CD4-positive, alpha-beta T cell treated with Interleukin-6 for 4 hours (primary cell): ENCODE measurements at places on chromosomes 12 and 14.

- DNase-seq = no peak
Observed at GRCh38 chr12:212415-212714, 1.6 kb downstream of the SLC6A12 start.

DNA sequence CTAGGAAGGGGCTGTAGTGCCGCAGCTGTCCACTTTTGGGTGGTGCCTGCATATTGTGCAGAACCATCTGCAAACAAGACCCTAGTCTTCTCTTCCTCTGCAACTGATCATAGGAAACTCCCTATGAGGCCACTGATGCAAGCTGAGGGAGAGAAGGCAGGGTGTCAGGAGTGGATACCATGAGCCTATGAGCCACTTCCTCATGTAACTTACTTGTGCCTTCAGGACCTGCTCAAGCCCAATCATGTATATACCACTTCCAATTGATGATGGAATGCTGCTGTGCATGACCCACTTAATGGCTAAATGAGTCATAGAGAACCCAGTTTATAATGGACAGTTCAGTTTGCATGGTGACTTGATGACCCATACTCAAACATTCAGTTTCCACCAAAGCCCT lies 107.9 kb downstream of the ALG10B start:
- no peak for DNase-seq

GRCh38 chr14:58501214-58501816 lies 73.8 kb downstream of the KIAA0586 start:
- peak; percentile 40 for DNase-seq

DNA sequence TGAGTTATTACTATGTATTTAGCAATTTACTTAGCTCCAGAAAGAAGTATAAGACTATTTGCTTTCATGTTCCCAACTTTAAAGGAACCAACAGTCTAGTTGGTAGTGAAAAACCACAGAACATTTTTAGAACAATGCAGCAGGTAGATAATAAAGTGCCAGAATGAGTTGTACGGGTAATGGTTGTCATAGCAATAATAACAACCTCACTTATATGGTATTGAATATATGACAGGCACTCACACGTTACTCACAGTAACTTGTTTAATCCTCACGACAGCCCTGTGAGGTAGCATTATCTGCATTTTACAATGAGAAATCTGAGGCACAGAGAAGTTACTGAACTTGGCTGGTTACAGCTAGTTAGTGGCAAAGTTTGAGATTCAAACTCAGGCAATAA lies 10.6 kb upstream of the GAPDH start:
- DNase-seq = no peak

DNA sequence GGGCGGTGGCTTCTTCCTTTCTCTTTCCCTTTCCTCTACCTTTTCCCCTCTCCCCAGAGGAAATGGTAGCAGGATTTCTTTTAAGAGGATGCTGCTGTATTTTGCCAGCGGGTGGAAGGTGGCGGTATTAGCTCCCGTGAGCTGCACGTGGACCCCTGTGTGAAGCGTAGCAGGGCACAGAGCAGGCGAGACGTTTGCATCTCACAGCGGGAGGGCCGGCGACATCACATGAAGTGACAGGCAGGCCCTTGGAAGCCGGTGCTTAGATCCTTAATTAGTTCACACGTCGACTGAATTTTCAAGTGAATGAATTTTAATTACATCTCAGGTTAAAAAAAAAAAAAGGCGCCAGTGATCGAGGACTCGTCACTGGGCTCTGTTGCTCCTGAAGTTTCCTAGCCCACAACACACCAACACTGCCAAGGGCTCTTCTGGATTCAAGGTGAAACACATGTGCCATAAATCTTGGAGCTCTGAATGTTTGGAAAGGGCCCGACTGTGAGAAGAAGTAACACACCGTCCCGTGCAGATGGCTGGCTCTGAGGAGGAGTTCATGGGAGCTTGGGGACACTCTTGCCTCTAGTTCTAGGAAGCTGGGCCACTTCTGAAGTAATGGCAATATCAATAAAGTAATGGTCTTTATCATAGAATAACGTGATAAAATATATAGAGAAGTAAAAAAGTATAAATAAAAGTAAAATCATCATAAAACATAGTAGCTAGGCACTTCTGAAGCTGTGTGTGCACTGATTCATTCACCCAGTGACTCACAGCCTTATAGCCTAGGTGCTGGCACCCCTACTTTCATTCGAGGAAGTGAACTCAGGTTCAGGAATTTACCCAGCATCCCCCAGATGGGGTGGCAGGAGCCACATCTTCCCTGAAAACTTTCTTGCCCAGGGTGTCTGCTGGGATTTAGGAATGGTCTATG lies 75.3 kb downstream of the AACS start:
- DNase-seq = no peak

DNA sequence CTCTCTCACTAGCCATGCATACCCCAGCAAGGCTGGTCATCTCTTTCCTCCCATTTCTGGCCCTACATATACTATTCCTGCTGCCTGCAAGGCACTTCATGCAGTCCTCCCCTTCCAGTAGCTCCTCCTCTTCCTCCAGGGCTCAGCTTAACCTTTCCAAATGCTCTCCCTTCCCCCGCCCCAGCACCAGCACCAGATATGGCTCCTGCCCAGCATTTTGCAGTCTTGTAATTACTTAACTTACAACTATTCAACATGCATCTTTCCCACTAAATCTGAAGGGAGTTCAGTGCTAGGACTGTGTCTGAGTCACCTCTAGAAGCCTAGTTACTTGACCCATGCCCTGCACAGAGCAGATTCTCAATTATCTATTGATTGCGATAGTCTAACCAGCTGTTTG lies 1.8 kb upstream of the FBXO21 start:
- no peak for DNase-seq

DNA sequence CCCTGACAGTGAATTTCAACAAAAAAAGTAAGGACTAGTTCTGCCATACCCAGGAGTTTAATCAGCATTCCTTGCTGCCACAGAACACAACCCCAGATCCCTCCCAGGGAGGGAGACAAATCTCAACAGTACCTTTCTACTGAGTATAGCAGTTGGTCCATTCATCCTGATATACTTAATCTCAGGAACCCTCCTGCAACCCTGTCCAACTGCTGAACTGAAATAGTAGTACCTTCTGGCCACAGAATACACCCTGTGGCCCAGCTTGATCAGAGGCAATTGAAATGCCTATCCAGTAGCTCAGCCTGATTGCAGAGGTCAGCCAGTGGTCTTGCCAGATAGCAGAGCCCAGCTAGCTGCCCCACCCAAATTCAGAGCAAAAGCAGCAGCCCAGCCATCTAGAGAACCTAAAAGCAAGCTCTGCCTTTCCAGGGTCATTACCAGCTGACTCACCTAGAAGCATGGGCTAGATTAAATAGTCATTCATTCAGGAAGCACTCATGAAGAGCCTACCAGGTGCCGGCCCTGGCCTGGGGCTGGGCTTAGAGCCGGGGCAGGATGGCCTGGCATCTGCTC lies 40.0 kb upstream of the RHOJ start:
- no peak for DNase-seq

DNA sequence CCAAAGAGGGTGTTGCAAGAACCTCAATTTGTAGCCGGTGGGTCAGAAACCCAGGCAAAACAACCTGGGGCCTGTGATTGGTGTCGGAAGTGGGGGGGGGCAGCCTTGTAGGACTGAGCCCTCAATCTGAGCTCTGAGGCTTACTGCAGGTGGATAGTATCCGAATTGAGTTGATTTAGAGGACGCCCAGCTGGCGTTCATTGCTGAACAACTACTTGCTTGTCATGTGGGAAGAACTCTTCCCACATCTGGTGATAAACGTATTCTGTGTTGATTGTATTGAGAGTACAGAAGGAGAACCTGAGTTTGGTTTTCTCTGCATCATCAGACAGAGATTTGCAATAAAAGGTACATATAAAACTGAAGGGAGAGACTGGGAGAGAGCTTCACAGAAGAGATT lies 5.1 kb downstream of the ANO6 start:
- no peak for DNase-seq

GRCh38 chr14:52879958-52880357 lies 70.9 kb downstream of the FERMT2 start:
- DNase-seq = no peak

GRCh38 chr12:92496790-92497189 lies 206.0 kb upstream of the PLEKHG7 start:
- no peak for DNase-seq

DNA sequence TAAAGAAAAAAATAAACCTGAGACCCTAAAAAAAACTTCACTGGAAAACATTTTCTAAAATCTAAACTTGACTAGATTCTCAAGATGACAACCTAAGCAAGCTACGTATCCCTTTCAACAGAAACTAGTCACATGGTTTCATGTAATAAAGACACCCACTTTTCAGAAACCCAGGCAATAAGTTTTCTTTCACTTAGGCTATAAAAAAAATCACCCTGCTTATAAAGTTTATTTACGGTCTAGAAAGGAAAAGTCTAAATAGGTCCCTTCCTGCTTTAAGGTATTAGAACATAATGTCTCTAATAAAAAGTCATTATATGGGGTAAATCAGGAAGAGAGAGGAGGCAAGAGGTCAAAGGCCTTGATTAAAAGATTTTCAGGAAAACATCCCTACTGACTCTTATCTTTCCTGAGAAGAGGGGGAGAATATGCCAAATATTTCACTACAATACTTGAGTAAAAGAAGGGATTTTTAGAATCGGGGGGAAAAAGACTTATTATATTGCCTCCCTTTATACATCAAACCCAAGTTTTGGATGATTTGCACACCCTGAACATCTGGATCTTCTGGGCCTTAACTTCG lies 9.5 kb downstream of the CLIP1 start:
- DNase-seq = no peak

DNA sequence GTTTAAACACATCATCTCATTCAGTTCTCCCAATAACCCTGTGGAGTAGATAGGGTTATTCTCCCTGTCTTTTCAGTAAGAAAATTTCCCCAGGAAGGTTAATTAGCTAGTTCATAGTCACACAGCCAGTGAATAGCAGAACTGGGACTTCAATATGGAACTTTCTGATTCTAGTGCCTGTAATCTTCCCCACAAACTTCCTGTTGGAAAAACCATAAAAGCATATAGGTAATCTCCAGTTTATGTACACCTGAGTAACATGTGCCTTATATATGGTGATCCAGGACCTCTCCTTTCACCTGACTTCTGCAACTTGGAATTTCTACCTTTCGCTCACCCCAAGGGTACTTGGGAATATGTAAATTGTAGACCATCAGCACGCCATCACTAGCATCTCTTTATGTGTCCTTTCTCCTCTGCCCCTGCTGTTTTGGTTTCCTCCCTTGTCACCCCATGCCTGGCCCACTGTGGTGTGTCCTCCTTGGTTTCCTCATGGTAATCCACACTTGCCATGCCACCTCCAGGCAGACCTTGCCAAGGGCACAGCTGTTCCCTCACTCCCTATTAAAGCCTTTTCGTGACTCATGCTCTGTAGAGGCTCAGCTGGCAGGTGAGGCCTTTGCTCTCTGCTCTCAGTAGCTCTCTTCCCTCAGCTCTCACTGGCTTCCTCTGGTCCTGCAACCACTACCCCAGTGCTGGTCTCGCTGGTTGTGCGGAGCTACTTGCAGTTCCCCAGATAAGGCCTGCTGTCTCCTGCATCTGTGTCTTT lies 16.7 kb downstream of the TBC1D30 start:
- no peak for DNase-seq

- DNase-seq = peak; percentile 16
Observed at GRCh38 chr12:120677765-120678473, 9.0 kb upstream of the MLEC start.

DNA sequence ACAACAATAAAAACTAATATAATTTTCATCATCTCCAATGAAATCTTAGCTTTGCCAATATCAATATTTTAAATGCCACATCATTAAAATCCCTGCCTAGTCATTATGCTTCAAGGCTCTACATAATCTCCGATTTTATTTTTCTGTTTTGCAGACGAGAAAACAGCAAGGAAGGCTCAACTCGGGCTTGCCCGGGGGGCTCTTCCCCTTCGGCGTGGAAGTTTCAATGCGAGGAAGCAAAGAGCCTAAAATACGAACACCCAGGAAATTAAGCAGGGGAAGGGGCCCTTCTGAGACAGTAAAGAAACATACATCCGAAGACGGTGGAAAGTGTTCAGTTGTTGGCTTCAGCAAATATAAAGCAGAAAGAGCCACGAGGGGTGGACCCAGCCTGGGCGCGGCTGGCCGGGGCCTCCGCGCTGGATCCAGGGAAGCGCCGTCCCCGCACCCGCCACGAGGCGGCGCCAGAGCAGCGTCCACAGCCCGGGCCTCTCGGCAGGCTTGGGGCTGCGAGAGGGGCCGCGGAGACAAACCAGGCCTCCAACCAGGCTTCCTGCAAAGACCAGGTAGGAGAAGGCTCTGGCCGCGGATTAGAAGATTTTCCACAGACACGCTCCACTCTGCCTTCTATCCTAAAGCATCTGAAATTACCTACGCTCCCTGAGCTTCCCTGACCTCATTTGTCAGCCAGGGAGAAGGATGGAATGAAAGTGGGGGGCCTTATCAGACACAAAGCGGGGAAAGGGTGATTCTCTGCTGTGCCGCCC lies 77.2 kb downstream of the SERPINA3 start:
- peak; percentile 25 for DNase-seq

GRCh38 chr14:78848234-78848820 lies 678.2 kb downstream of the NRXN3 start:
- peak; percentile 16 for DNase-seq

DNA sequence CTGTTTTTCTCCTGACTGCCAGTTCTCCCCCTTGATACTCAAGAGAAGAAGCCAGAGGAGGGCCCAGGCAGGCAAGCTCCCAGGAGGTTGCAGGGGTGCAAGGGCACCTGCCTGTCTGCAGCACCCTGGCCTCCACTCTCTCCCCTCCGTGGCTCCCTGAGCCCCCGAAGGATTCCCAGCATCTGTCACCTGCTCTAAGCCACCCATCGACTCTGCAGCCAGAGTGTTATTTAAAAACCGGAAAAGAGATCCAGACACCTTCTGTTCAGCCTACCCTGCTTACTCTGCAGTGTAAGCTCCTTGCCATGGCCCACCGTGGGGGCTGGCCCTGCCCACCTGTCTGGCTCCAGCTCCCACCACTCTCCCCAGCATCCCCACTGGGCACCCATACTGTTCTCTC lies 121.4 kb downstream of the KSR2 start:
- no peak for DNase-seq

DNA sequence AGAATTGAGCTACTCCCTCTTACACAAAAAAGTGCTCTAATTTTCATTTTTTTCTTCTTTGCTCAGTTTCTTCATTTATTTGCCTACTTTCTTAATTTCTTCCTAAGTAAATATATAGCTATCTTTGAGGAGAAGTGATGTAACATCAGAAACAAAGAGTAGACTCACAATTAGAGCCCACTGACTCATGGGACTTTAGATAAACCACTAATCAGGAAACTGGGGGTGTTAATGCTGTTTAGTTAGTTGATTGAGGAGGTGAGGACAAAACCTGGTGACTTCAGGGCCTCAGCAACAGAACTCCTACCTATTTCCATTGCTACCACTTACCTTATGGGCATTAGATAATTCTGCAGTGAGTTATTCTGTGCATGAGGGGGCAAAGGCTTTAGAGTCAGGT lies 151.7 kb downstream of the MON2 start:
- DNase-seq = no peak

- peak; percentile 58 for DNase-seq
Observed at GRCh38 chr12:47085815-47086252, 6.1 kb upstream of the AMIGO2 start.

DNA sequence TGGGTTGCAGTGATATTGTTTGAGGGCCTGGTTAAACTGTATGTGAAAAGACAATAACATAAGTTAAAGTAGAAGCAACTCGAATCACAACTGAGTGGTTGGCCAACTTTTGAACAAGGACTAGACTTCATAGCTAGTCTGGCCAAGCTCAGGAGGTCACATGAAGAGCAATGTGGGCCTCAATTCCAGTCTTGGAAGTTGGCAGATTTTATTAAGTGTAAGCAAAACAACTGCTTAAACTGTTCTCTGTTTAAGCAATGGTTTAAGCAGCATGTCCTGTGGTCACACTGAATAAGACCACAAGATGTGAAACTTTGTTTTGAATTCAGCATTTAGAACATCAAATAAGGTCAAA lies 100.4 kb downstream of the TMTC3 start:
- DNase-seq = no peak

GRCh38 chr12:116294454-116295165 lies 17.1 kb upstream of the MED13L start:
- DNase-seq = no peak
